Activated CD4-positive, CD25-positive, alpha-beta regulatory T cell (primary cell): ENCODE measurements at places on chromosomes 6 and 20.

- peak; percentile 56 for DNase-seq
Measured at GRCh38 chr20:381581-382290, 1.2 kb downstream of the TRIB3 start.

- no peak for DNase-seq
Measured at GRCh38 chr6:48777411-48777810, 666.4 kb upstream of the PTCHD4 start.

DNA sequence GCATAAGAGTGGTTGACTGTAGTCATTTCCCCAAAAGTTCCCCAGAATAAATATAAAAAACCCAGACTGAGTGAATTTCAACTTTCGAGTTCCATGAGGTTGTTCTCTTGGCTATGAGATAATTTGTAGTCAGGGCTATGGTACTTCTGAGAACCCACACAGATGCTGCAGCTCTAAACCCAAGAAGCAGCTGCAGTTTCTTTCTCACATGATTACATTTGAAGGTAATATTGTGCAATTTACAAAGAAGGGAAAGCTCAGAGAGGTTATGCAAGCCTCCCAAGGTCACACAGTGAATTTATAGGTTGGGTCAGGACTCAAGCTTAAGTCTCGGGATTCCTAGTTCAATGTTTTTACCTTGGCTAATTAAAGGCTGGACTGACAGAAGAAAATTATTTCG lies 29.7 kb upstream of the CD93 start:
- DNase-seq, result no peak

- DNase-seq, result no peak
Measured at GRCh38 chr20:4817230-4817671, 95.5 kb downstream of the PRND start.

DNA sequence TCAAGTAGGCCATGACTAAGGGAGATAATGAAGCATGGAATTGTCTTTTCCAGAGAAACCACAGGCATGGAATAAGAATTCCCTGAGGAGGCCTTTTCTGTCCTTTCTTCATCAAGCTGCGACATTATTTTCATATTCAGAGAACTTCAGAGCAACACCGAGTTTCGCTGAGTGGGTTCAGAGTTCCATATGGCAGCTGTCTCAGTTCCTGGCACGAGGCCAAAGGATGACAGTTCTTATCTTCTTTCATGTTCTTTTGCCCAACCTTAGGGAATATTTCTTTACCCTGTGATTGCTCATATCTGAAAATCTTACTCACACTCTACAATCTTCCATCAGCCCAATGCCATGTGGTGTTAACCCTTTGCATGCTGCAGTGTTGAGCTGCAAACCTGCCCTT lies 135.3 kb upstream of the BMP2 start:
- no peak for DNase-seq

- DNase-seq, result no peak
Measured at GRCh38 chr6:21911208-21911607, 317.7 kb downstream of the SOX4 start.

DNA sequence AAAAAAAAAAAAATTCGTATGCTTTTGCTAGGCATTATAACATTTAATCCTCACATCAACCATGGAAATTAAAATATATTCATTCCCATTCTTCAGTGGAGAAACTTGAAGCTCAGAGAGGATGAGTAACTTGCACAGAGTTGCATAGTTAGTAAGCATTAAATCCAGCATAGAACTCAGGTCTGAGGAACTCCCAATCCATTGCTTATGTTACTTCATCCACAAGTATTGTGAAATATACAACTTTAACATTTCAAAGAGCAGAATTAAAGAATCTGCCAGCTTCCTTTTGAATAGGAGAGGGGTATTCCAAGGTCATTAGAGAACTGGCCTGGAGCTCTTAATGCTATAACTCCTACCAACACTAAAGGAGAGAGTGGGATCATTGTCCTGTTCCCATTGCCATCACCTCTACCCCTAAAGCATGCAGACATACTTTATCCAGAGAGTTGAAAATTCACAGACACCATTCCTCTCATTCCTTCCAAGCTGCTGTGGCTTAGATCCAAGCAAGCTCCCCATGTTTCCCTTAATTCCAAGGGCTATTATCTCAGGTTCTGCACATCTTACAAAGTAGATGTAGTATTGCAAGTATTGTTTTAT lies 91.9 kb downstream of the FLRT3 start:
- DNase-seq, result no peak

DNA sequence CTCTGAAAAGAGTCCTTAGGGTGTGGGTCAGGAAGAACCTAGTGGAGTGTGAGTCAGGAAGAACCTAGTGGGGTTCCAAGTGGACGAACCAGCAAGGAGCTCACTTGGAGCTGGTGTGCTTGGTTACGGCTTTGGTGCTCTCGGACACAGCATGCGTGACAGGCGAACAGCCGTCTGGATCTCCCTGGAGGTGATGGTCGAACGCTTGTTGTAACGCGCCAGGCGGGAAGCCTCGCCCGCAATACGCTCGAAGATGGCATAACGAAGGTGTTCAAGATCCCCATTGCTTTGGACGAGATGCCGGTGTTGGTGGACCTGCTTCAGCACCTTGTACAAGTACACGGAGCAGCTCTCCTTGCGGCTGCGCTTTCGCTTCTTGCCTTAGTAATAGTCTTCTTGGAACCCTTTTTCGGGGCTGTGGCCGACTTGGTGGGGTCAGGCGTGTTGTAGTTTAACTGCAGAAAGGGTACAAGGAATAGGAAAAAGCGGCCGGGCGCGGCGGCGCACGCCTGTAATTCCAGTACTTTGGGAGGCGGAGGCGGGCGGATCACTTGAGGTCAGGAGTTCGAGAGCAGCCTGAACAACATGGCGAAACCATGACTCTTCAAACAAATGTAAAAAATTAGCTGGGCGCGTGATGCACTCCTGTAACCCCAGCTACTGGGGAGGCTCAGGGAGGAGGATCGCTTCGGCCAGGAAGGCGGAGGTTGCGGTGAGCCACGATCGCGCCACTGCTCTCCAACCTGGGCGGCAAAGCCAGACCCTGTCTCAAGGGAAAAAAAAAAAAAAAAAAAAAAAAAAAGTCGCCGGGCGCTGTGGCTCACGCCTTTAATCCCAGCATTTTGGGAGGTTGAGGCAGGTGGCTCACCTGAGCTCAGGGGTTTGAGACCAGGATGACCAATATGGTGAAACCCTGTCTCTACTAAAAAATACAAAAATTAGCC lies 48.0 kb downstream of the OR2B2 start:
- no peak for DNase-seq

- DNase-seq, result no peak
Measured at GRCh38 chr20:41300886-41301285, 16.6 kb downstream of the ZHX3 start.

DNA sequence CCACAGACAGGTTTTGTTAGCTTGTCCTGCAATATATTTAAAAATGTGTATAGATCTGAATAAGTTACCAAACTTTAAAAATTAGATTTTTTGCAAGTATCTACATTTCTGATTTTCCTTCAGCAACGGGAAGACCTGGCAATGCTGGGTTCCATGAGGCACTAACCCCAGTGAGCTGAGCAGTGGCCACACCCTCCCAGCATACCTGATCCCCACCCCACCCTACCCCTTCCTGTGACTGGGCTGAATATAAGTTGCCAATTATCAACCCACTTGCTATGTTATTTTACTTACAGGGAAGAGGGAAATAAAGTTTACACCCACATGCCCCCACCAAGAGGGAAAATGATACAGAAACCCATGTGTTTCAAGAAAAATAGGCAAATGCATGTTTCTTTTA lies 70.3 kb upstream of the RALGAPA2 start:
- DNase-seq, result no peak

DNA sequence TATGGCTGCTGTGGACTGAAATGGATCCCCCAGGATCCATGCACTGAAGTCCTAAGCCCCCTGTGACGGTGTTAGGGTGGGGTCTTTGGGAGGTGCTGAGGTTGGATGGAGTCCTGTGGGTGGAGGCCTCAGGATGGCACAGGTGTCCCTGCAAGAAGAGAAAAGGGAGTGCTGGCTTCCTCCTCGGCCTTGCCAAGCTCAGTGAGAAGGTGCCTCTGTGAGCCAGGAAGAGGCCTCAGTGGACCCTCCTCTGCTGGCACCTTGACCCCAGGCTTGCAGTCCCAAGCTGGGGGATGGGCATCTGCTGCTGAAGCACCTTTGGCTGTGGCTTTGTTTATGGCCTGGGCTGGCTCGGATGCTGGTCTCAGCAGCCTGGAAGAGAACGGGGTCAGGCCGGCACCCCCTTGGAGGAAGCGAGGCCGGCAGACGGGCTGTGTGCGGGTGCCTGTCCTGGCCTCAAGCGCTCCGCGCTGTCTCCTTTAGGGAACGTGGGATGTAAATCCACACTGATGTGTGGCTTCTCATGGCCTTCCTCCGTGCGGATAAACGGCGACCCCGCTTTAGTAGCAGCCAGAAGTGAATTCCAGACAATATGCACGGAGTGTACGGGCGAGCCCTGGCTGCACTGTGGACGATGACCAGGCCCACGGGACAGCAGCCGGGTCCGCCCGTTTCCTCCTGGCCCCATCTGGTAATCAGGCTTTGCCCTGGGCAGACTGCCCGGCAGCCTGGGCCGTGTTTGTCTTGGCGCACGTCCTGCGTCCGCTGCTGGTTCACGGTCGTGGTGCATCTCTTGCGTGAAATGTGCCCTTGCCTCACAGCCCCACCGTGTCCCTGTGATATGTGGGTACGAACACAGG lies 182.6 kb downstream of the ERMARD start:
- no peak for DNase-seq

GRCh38 chr6:155193526-155193925 lies 70.3 kb upstream of the CLDN20 start:
- no peak for DNase-seq

GRCh38 chr6:159969204-159969912 lies 476 bp downstream of the IGF2R start:
- DNase-seq, result peak; percentile 52

DNA sequence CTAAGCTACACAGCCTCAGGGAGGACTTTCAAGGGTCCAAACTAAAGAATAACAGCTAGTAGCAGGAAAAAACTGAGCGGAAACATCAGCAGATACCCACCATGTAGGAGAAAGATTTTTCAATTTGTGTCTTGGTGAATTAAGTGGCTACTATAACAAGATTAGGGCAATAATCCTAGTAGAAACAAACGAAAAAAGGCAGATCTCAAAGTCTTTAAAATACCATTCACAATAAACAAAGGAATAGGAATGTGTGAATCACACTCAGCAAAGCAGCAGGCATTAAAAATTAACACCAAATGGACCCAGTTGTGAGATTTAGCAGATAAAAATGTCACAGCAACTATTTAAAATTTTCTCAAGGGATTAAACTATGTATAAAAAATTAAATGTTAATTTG lies 761.2 kb downstream of the TENT5A start:
- DNase-seq, result no peak

DNA sequence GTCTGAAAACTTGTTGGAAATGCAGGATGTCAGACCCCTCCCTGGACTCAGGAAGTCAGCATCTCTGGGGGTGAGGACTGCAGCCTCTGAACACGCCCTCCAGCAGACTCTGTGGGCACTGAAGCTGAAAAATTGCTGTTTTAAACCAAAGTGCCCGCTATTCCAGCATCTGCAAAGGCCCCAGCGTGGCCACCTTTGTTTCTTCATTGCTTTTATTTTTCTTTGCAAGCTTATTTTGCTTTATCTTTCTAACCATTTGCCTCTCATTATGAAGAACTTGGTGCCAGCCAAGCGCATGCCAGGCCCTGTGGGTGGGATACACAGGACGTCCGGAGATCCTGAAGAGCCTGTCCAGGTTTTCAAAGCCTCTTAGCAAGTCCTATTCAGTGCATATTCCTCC lies 203.9 kb upstream of the CST7 start:
- DNase-seq, result no peak

GRCh38 chr6:159908535-159908934 lies 17.7 kb downstream of the MAS1 start:
- no peak for DNase-seq

- DNase-seq, result no peak
Measured at GRCh38 chr20:5913166-5913565, 37.2 kb downstream of the TRMT6 start.

DNA sequence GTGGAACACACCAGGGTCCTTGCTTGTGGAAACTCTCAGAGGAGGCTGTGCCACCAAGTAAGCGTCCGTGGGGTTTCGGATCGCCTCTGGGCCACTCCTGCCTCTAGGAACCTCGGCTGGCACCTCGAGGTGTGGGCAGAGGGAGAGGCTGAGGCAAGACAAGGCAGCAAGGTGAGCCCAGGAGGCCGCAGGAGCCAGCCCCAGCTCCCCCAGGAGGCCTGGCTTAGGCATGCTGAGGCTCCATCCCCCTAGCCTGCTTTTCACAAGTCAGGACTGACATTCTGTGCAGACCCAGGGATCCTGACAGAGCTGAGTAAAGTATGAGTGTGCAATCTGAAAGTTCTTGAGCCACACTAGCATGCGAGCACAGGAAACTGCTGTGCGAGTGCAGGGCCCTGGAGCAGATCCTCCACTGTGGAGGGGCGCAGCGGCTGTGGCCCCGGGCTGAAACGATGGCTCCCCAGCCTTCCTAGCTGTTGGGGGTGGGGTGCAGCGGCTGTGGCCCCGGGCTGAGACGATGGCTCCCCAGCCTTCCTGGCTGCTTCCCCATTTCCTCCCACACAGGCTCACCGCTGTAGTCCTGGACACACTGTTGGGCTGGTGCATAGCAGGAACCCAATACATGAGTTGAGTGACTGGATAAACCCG lies 75.2 kb upstream of the CD93 start:
- no peak for DNase-seq

DNA sequence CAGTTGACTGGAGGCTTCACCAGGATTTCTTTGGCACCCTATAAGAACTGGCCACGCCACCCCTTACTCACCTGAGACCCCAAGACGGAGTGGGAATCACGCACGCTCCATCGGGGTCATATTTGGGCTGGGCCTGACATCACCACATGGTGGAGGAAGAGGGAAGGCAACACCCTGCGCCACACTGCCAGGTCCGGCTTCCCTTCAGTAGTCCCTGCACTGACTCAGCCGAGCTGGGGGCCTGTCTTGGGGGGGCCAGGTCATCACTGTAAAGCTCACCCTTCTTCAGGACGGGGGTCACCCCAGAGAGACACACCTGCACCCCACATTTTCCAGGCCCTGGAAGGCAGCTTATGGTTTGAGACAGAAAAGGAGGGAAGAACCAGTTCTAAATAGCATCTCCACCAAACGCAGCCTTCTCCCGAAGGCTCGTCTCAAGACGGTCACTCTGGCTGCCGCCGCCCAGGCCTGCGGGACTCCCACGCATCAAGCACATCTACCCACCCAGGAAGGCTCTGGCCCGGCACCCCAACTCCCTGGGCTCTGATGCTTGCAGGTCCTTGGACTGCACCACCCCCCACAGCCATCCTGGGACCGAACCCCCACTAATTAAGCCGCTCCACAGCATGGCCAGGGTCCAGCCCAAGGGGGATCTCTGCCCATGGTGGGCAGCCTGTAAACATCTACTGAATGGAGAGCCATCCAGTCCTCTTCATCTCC lies 51.8 kb downstream of the GINS1 start:
- no peak for DNase-seq

DNA sequence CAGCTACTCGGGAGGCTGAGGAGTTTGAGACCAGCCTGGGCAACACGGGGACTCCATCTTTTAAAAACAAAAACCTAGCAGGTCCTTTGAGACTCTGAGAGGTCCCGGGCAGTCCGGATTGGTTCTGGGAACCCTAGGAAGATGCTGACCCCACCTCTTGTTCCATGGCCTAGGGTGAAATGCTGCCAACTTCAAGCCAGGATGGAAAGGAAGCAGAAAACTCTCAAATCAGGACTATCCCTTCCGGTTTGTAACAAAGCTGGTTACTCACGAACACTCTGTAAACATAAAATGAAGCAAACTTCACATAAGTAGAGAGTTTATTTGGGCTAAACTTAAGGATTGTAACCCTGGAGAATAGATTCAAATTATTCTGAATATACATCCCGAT lies 28.0 kb downstream of the CAPN11 start:
- no peak for DNase-seq
